Stimulated activated CD4-positive, alpha-beta T cell treated with anti-CD3 and anti-CD28 coated beads, TNF-alpha, amount 100 ng/mL, for 4 hours (primary cell): ENCODE measurements at places on chromosomes 2 and 18.

DNA sequence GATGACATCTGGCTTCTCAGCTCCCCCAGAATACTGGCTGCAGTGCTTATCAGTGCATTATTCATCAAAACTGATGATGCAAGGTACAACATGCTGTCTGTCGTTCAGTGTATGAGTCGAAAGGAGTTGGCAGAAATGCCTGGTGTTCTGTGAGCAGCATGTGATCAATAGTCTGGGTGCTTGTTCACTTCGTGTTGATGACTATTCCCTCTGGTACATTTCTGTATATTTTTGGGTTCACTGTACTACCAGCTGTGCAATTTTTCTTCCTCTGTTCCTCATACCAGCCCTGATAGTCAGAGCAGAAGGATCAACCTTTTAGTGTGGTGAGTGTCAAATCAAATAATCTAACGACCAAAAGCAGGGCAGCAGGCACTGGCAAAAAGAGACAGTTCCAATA, 59.0 kb upstream of the KLHL14 start:
- no peak for DNase-seq

DNA sequence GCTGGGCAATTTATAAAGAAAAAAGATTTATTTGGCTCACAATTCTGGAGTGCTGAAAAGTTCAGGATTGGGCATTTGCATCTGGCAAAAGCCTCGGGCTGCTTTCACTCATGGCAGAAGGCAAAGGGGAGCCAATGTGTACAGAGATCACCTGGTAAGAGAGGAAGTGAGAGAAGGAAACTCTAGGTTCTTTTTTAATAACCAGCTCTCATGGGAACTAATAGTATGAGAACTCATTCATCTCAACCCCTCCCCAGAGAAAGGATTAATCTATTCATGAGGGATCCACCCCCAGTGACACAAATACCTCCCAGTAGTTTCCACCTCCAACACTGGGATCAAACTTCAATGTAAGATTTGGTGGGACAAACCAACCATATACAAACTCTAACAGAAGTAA, 129.0 kb downstream of the EVA1A start:
- no peak for DNase-seq

- DNase-seq, result no peak
These were observed 96.8 kb upstream of the CRACDL start for GRCh38 chr2:99032786-99033185.

DNA sequence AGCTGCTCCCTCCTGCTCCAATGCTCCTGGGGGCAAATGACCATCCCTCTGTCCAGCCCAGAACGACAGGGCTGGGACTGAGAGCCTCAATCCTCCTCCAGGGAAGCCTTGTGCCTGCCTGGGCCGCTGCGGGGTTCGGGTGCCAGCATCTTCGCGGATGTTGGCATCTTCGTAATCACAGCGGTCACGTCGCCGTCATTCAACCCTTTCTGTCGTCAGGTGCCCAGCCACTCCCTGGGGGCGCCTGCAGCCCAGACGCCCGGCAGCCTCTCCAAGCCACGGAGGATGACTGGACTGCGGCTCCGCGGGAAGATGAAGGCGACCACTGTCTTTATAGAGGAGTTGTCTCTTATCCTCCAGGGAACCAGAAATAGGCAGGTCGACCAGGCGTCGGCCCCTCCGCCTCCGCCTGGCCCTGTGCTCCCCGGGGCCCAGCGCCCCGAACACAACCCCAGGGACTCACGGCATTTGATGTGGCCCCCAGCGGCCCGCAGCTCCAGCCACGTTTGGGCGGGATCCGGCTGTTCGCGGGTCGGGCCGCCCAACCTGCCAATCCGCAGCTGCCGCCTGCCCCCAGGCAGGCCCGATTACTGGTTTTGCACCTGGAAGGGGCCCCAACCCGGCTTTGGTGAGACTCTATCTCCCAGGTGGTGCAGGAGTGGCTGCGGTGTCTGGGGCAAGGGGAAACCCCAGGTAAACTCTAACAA, 113.9 kb downstream of the THNSL2 start:
- no peak for DNase-seq

DNA sequence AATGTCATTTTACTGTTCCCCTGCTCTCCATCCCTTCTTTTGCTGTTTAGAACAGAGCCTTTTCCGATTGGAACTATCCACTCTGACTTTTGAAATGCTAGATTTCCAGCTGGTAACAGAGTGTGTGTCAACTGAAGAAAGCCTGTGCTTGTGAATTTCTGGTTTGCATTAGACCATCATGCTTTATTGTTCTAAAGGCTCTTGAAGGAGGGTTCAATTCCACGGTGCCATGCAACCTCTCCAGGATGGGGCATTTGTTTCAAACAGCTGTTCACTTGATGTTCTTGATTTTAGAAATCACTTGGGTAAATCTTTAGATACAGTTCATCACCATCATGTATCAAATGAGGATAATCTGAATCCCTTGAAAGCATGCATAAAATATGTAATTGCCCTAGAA, 156.7 kb downstream of the QPCT start:
- DNase-seq, result no peak

DNA sequence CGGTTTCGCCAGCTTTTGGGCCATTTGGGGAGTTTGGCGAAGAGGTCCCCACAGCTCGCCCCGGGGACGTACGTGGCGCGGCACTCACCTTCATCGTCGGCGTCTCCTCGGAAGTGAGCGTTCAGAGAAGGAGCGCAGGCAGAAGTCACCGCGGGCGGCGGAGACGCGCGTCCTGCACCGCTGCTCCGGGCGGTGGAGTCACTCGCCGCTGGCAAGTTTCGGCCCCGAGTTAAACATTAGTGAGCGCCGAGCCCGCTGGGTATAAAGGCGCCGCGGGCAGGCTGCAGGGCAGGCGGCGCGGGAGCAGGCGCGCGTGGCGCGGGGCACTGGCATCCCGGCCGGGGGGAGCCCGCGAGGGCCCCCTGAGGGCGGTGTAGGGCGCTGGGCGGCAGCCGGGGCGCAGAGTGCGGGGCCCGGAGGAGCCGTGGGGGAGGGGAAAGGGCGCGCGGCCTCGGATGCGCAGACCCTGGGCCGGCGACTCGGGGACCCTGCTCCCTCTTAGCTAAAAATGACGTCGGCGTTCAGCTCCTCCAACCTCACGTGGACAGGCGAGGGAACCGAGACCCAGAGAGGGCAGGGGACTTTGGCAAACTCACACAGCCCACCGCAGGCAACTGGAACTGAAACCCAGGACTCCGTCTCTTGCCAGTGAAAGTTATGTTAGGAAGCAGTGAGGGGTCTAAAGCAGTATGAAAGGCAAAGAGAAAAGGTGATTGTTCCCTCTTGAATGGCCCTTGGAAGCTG, at the start of gene DPP4:
Gene DPP4, minus strand, starts transcription at position 328 of the 744 bp plus-strand sequence. Its CDS starts 234 bp downstream, at position 94.
- DNase-seq, result peak; percentile 31

- DNase-seq, result no peak
These were observed 70.9 kb upstream of the LYPD6B start for GRCh38 chr2:148967578-148967977.

GRCh38 chr2:127591221-127591923, 54.6 kb upstream of the GPR17 start:
- peak; percentile 44 for DNase-seq
